PC-3 (cell line): ENCODE measurements at places on chromosomes 16 and 17.
A peak's percentile ranks its signal among the peaks of the same experiment; 100 is the strongest.

GRCh38 chr17:34760931-34761495 lies 181.6 kb downstream of the TMEM132E start:
- DNase-seq = no peak

DNA sequence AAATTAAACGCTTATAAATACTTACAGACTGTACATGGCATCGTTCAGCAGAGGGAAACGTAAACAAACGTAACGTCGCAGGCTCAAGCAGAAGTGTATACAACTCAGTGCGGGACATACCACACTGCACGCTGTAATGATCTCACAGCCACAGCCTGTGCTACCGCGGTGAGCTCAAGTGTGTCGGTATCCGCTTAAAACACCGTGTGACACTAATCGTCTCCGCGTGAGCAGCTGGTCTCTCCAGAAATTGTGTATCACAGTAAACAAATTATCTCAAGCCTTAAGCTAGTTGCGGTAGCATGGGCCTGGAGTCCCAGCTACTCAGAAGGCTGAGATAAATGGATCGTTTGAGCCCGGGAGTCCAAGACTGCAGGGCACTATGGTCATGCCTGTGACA lies 115.3 kb downstream of the ANKRD11 start:
- peak; percentile 34 for DNase-seq

GRCh38 chr17:73323409-73324159 lies 11.8 kb upstream of the CDC42EP4 start:
- DNase-seq = no peak

DNA sequence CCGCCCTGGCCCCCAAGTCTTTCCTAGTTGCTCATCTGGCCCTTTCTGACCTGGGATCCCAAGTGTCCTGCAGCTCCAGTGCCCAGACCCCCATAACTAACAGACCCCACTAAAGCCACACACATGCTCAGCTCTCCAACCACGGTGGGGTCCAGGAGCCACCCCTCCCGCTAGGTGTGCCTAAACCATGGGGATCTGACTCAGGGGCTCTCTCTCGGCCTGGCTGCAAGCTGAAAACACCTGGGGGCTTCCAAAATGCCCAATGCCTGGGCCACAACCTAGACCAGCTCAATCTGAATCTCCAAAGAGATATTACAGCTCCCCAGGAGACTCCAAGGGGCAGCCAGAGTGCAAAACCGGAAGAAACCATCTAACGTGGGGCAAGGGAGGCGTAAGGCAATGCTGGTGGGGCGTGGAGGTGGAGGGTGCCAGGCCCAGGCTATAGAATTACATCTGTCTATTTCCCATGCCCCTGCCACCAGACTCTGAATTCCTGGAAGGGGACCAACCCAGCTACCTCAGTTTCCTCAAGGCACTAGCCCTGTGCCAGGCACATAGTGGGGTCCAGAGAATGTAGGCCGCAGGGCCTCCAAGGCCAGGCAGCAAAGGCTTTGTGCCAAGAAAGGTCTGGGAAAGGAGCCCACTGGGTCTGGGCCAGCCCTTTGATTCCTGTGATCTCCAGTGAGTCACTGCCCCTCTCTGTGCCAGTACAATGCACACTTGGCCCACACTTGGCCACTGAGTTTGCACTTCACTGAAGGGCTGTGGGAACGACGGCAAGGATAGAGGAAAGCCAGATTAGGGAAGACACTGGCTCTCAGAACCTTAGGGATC lies 3.3 kb downstream of the CD2BP2 start:
- DNase-seq = peak; percentile 88

DNA sequence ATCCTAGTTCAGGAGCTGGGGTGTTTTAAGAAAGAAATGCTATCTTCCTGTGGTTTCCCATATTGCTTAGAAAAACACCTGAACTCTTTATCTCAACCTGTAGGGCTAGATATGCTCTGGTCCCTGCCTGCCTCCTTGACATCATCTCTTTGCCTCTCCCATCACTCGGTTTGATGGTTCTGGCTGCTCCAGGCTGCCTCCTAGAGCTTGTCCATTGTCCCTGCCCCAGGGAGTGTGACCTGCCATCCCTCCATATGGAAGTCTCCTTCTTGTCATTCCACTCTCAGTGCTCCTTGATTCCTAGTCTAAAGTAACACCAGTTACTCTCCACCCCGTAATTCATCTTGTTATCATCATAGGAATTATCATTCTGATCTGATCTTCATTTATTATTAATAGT lies 369.0 kb upstream of the EEF2KMT start:
- no peak for DNase-seq

GRCh38 chr17:41718287-41718645 lies 6.1 kb downstream of the GAST start:
- DNase-seq = no peak

DNA sequence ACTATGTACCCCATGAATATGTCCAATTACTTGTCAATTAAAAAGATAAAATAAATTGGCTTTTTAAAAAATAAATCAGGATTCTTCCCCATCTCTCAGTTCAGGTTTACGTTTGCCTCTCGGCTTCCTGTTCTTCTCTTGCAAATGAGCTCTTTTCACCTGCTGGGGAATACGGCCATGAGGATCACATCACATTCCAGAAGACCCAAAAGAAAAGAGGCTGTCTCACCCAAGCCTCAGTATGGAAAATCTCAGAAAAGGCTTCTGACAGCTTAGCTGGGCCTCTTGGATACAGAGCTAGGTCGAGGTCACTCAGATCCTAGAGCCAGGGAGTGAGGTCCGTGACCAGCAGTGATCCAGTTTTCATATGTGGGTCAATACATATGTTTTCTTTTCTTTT lies 171.2 kb upstream of the SDK2 start:
- DNase-seq = no peak

GRCh38 chr17:79789943-79790804 lies 6.7 kb downstream of the CBX8 start:
- DNase-seq = peak; percentile 65

GRCh38 chr17:2136241-2136640 lies 81.3 kb downstream of the HIC1 start:
- DNase-seq = no peak

- no peak for DNase-seq
These were observed 58.6 kb upstream of the DNAH9 start for GRCh38 chr17:11539637-11540036.

- DNase-seq = peak; percentile 78
These were observed 11.3 kb downstream of the PRSS22 start for GRCh38 chr16:2846511-2847310.

- DNase-seq = no peak
These were observed 520.5 kb downstream of the CDH13 start for GRCh38 chr16:83147244-83147643.

GRCh38 chr17:70407506-70407905 lies 238.2 kb downstream of the KCNJ2 start:
- no peak for DNase-seq

DNA sequence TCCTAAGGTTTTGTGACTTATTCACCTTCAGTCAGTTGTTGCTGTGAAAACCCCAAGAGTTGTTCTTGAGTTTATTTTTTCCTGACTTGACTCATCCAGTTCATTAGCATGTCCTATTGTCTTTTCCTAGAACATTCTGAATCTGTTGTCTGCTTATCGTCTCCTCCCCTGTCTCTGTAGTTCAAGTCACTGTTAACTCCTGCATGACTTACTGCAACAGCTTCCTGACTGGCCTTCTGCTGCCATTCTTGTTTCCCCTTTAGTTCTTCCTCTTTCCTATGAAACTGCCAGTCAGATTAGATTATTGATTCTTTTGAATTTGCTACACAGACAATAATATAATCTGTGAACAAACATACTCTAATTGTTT lies 161.5 kb downstream of the FTO start:
- no peak for DNase-seq

- no peak for DNase-seq
These were observed 11.4 kb downstream of the MYLK3 start for GRCh38 chr16:46736695-46737094.

DNA sequence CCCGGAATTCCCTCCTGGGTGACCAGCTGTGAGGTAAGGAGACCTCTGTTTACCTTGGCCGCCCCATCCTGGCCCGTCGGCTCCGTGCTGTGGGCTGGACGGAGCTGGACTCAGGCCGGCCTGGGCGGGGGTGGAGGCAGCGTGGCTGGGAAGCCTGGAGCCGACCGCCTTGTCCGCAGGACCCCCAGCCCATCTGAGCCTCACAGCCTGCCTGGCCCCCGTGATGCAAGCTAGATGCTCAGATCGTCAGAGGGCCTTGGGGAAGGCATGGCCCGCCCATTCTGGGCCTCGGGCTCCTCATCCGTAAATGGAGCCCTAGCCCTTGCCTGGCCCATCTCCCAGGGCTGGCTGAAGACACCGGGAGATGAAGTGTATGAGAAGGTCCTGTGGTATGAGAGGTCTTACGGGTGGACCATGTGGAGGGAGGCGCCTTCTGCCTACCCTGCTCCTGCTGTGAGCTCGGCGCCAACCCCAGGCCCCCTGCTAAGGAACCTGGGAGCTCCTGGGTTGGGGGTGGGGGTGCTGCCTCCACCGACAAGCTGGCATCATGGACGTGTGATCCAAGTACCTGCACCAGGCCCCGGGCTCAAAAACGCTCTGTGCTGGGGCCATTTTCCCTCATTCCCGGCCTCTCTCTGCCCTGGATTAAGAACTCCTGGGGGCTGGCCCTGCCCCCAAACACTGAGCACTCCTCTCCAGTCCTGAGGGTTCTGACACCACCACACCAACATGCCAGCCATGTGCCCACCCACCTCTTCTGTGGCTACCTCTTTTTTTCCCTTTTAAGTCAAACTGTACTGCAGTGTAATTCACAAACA lies 5.4 kb upstream of the P2RX1 start:
- DNase-seq = no peak

DNA sequence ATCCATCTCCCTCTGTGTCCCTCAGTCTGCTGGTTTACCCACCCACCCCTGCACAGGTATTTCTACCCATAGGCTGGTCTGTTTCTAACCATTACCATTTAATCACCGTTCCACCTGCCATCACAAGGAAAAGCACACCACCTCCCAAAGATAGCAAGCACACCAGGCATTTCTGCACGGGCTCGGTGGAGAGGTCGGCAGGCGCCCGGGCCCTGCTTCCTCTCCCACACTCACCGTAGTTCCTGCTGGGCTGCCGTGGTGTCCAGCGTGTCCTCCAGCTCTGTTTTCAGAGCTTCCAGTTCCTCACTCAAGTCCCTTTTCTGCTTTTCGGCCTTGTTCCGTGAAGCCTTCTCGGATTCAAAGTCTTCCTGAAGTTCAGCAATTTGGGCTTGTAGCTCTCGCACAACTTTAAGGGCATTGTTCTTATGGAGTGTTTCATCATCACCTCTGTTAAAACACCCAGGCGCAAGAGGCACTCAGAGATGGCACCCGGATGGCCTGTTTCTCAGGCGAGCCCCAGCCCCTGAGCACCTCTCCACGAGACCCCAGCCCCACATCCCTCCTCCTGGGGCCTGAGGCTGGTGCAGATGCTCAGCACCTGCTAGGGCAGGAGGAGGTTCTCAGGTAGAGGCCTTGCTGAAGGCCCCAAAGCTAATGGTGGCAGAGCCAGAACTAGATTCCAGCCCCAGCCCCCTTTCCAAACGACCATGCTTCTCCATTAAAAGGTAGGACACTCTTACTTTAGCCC lies 69.0 kb downstream of the NDEL1 start:
- no peak for DNase-seq

GRCh38 chr16:84786605-84787262 lies 33.1 kb upstream of the CRISPLD2 start:
- DNase-seq = no peak

- no peak for DNase-seq
These were observed 4.7 kb downstream of the CDH15 start for GRCh38 chr16:89176147-89176690.

- no peak for DNase-seq
These were observed 106.5 kb upstream of the METRNL start for GRCh38 chr17:82972836-82973372.
